ENCODE measurements at places on chromosomes 6 and 20. TPM values are rescaled to one million over a fixed set of nuclear protein-coding genes. Genes with fewer than 3 reads are reported as not detected.

DNA sequence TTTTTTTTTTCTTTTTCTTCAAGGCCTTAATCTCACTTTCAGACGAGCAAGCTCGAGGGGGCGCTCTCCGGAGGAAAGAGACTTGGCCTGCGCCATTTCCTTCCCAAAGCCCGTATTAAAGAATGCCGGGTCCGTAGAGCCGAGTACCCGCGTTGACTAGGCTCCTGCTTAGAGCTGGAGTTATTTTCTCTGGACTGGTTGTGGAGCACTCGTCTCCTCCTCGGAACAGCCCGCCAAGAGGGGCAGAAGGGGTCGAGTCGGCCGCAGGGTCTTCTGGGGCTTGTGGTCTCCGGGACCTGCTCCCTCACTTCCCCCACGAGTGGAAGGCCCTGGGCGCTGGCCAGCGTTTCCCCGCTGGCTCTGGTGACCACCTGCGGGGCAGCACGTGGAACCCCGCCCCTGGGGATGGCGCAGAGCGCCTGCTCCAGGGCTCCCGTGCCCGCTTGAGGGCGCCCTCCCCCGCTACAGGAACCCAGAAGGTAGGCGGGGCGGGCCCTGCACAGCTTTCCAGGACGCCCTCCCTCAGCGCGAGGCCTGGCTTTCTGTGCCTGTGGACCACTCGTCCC is 2.7 kb upstream of the MEI4 start:
- no peaks in the 10 kb centered on the region for H3K4me1 ChIP-seq
- H3K27me3 ChIP-seq, result no peaks in the 10 kb centered on the region
- no peak for DNase-seq
- H3K27ac ChIP-seq, result no peak overlapping the region
- no peaks in the 10 kb centered on the region for H3K36me3 ChIP-seq

DNA sequence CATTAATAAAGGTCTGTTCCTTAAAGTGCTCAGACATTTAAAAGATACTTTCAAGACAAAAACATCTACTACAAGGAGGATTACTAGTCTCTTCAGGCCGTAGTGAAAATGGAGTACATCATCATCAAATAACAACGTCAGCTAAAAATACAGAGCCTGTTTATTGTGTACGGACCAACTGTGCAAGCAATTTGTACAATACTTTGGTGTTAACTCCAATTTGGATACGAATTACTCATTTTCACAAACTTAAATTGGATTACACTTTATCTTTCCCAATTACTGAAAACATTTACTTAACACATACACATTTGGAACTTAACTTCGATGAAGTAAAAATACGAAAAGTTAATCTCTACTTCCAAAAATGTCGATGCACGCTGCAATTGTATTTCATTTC is 802 bp downstream of the CYP39A1 start:
- peak overlapping the region; percentile 96 for H3K4me3 ChIP-seq
- DNase-seq, result no peak

The PNLDC1 gene
- polyA plus RNA-seq, result not detected

The MATN4 gene
- polyA plus RNA-seq, result not detected

The GMDS gene
- polyA plus RNA-seq, result 12.6 TPM

GRCh38 chr20:50142812-50143211 is 10.7 kb downstream of the PEDS1 start:
- H3K27me3 ChIP-seq, result no peaks in the 10 kb centered on the region
- peaks cover 36% of the 10 kb centered on the region for H3K4me1 ChIP-seq
- DNase-seq, result no peak
- H3K27ac ChIP-seq, result no peak overlapping the region
- H3K4me3 ChIP-seq, result no peak overlapping the region
- H3K36me3 ChIP-seq, result peaks cover 8% of the 10 kb centered on the region

The MUCL3 gene
- not detected for polyA plus RNA-seq

- no peak overlapping the region for H3K4me3 ChIP-seq
- H3K27me3 ChIP-seq, result peaks cover 12% of the 10 kb centered on the region
- peaks cover 5% of the 10 kb centered on the region for H3K4me1 ChIP-seq
- H3K27ac ChIP-seq, result no peak overlapping the region
Observed at GRCh38 chr20:44423480-44423879, 52.2 kb upstream of the TTPAL start.

DNA sequence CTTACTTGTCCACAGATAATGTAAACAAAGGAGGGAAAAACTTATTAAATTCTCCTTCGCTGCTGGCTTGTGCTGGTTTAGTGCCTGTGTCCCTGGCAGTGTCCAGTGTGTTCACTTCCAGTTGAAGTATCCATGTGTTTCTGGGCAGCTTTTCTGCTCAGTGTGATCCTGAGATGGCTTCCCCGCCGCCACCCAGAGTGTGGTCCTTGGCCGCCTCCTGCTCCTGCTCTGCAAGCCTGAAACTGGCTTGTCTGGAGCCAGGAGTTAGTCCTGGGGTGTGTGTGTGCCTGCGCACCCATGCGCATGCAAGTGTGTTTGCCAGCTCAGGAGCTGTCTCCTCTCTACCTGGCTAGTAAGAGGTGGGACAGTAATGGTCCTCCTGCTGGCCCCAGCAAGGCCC is 7.2 kb downstream of the BTBD3 start:
- no peak overlapping the region for H3K27ac ChIP-seq
- H3K4me3 ChIP-seq, result no peak overlapping the region
- no peak for DNase-seq
- H3K27me3 ChIP-seq, result no peaks in the 10 kb centered on the region

DNA sequence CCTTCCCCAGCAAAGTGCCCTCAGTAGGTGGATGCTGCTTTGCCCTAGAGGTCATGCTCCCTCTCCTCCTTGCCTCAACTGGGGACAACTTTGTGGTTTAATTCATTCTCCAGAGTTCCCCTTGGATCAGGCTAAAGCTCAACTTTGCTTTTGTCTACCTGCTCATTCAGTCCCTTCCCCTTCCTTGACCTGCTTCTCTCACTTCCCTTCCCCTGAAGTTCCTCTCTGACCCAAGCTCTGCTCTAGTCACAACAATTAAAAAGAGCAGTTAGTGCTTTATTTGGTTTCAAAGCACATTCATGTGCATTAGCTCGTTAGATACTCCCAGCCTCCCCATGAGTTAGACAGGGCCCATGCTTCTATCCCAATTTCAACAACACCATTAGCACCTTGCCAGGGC is 71.3 kb downstream of the DZANK1 start:
- no peak overlapping the region for H3K27ac ChIP-seq
- no peak overlapping the region for H3K4me3 ChIP-seq
- H3K4me1 ChIP-seq, result no peaks in the 10 kb centered on the region

- peaks cover 56% of the 10 kb centered on the region for H3K27me3 ChIP-seq
- peak; percentile 31 for DNase-seq
- peak within 1 kb of the TSS; percentile 50 for H3K4me3 ChIP-seq
- H3K4me1 ChIP-seq, result no peaks in the 10 kb centered on the region
- no peaks in the 10 kb centered on the region for H3K36me3 ChIP-seq
Observed at GRCh38 chr6:166308033-166308768, at the start of gene PRR18. Gene PRR18 (minus strand): TSS chr6:166308392. CDS start chr6:166308142, 250 bp downstream.

- H3K27me3 ChIP-seq, result no peaks in the 10 kb centered on the region
- no peaks in the 10 kb centered on the region for H3K4me1 ChIP-seq
- H3K36me3 ChIP-seq, result no peaks in the 10 kb centered on the region
- DNase-seq, result peak; percentile 3
- no peak overlapping the region for H3K27ac ChIP-seq
Observed at GRCh38 chr6:18823782-18824386, 436.7 kb downstream of the RNF144B start.

The PGM3 gene
- polyA plus RNA-seq, result 132 TPM

GRCh38 chr6:162211022-162211421 is 516.5 kb downstream of the PRKN start:
- H3K27ac ChIP-seq, result no peak overlapping the region
- no peaks in the 10 kb centered on the region for H3K36me3 ChIP-seq
- DNase-seq, result no peak

The PPP1R18 gene
- 66.6 TPM for polyA plus RNA-seq

DNA sequence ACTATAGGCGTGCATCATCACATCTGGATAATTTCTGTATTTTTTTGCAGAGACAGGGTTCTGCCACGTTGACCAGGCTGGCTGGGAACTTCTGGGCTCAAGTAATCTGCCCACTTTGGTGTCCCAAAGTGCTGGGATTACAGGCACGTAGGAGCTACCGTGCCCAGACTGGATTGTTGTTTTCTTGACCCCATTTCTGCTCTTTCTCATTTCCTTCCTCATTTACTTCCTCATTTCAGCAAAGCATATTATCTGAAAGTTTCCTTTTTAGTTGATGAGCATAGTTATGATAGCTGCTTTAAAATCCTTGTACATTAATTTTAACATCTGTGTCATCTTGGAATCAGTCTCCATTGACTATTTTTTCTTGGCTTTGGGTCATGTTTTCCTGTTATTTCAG is 301.0 kb upstream of the RUNX2 start:
- no peak overlapping the region for H3K27ac ChIP-seq
- H3K4me3 ChIP-seq, result no peak overlapping the region
- no peak for DNase-seq
- no peaks in the 10 kb centered on the region for H3K36me3 ChIP-seq
- no peaks in the 10 kb centered on the region for H3K4me1 ChIP-seq

DNA sequence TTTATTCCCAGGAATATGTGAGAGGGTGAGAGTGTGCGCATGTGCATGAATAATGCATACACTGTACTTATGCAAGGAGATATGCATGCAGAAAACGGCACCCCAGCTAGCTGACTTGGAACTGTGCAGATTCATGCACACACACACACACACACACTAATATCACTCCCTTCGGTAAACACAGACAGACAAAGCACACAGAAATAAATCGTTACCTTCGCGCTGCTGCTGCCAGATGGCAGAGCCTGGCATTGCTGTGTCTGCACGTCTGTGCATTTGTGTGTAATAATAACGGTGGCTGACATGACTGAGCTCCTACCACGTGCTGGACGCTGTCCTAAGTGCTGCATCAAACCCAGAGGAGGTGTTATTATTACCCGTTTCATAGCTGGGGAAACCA is 36.8 kb downstream of the PREX1 start:
- H3K36me3 ChIP-seq, result no peaks in the 10 kb centered on the region
- H3K27me3 ChIP-seq, result peaks cover 11% of the 10 kb centered on the region
- no peak overlapping the region for H3K4me3 ChIP-seq
- no peak overlapping the region for H3K27ac ChIP-seq

- peak; percentile 24 for DNase-seq
- no peaks in the 10 kb centered on the region for H3K4me1 ChIP-seq
- no peaks in the 10 kb centered on the region for H3K36me3 ChIP-seq
- H3K27me3 ChIP-seq, result no peaks in the 10 kb centered on the region
Observed at GRCh38 chr6:90074161-90074850, 180.0 kb downstream of the GJA10 start.

DNA sequence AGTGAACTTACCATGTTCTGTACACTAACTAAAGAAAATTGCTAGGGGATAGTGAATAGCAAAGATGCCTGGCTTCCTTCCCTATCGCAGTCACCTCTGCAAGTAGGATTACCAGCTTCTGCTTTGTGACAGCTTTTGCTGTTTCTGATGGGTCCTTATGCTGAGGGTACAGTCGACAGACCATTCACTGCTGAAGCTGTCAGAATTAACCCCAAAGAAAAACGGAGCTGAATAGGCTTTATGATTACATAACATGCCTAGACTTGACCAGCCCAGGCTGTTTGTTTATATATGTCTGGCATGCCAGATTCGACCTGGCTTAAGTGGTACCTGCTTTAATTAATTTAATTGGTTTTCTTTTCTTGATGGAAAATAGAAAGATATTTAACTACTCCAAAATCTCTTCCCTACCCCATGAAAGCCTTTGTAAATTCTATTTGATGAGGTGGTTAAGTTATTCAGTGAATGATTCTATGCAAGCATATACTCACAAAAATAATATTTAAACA is 21.7 kb upstream of the PRELID3B start:
- peaks cover 30% of the 10 kb centered on the region for H3K27me3 ChIP-seq
- H3K4me3 ChIP-seq, result no peak overlapping the region
- H3K36me3 ChIP-seq, result no peaks in the 10 kb centered on the region
- no peak for DNase-seq

DNA sequence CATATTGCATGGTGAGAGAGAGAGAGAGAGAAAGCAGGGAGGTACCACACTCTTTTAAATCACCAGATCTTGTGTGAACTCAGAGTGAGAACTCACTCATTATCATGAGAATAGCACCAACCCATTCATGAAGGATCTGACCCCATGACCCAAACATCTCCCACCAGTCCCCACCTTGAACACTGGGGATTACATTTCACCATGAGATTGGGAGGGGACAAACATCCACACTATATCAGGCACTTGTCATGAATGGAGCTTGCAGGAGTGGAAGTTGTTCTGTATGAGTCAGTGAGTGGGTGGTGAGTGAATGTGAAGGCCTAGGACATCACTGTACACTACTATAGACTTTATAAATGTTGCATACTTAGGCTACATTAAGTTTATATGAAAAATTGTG is 47.7 kb upstream of the RNF182 start:
- no peaks in the 10 kb centered on the region for H3K27me3 ChIP-seq
- H3K27ac ChIP-seq, result no peak overlapping the region
- peaks cover 14% of the 10 kb centered on the region for H3K4me1 ChIP-seq
- peak; percentile 70 for DNase-seq
- no peak overlapping the region for H3K4me3 ChIP-seq

DNA sequence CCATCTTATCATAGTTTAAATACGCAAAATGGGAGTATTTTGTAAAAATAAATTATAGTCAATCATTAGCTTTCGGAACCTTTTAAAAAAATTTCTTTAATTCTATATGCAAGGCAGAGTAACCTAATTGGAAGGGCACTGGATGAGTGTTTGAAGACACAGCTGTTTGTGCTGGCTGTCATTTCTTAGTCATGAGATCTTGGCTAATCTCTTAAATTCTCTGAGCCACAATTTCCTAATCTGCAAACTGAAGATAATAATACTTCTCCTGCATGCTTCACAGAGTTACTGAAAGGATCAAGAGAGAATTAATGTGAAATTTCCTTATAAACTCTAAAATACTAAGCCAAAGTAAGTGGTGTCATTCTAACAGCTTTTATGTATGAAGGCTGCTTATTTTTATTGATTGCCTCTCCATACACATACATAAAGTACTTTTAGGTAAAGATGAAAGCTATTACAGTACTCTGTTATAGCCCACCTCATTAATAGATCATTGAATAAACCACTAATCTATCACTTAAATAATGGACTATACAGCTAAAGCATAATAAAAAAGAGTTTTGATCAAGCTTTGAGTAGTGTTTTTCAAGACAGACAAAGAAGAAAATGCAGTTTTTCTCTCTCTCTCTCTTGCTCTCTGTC is 383.7 kb upstream of the IRAK1BP1 start:
- no peaks in the 10 kb centered on the region for H3K36me3 ChIP-seq
- peaks cover 35% of the 10 kb centered on the region for H3K4me1 ChIP-seq
- peak; percentile 79 for DNase-seq
- H3K27ac ChIP-seq, result no peak overlapping the region
- H3K4me3 ChIP-seq, result no peak overlapping the region
- no peaks in the 10 kb centered on the region for H3K27me3 ChIP-seq
